T-cell (primary cell): ENCODE measurements at places on chromosomes 3 and 15.

DNA sequence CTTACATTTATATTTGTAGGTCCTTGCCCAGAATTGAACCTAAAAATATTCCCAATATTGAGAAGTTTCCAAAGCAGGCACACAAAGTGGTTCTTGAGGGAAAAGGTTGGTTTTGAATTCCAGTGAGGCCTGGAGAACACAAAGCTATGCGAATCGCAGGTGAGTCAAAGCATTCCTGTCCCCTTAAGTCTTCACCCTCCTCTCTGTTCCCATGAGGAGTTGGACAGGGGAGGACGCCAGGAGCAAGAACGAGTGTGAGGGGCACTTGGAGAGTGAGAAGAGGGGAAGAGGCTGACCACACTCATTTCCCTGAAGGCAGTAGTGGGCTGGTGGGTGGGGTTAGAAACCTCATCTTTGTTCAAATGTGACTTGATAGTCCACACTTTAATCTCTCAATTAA lies 185.8 kb upstream of the EOMES start:
- DNase-seq: no peak

DNA sequence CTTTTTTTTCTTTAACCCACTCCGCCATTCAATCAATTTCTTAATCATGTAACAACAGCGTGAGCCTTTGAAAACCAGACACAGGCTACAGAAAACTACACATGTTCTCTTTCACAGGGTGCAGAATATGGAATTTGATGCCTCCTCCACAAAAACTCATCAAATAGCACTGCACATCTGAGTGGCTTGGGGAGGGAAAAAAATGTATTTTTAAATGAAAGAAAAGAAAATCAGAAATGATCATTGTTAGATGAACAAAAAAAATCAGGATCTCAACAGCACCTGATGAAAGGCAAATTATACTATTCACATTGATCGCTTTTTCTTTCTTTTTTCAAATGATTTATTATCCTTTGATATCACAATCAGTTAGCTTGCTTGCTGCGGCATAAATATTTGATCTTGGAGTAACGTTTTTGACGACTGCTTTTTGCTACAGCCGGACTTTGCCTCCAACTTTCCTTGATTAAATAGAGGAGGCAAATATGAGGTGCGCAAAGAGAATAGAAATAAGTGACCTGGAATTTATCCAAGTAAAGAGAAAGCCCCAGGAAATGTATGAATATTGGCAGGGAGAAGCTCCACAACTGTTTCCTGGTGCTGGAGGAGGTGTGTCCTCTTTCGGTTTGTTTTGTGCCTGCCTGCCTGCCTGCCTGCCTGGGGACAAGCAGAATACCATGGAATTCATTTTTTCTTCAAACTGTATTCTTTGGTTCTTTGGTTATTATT lies 63.1 kb downstream of the EDEM1 start:
- DNase-seq: no peak

DNA sequence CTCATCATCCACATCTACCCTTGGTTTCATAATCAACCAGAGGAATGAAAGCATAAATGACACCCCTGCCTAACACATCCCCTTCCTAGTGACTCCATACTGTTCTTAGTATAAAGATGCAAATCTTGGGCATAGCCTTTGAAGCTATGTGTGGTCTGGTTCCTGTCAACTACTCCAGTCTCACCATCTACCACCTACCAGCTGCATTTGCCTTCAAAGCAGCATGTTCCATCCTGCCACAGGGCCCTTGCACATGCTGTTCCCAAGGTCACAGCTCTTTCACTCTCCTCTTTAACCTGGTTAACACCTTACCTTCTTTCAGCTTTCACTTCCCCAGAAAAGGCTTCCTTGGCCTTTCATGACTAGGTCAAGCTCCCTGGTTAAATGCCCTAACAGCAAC lies 62.3 kb upstream of the ARHGEF3 start:
- no peak for DNase-seq

DNA sequence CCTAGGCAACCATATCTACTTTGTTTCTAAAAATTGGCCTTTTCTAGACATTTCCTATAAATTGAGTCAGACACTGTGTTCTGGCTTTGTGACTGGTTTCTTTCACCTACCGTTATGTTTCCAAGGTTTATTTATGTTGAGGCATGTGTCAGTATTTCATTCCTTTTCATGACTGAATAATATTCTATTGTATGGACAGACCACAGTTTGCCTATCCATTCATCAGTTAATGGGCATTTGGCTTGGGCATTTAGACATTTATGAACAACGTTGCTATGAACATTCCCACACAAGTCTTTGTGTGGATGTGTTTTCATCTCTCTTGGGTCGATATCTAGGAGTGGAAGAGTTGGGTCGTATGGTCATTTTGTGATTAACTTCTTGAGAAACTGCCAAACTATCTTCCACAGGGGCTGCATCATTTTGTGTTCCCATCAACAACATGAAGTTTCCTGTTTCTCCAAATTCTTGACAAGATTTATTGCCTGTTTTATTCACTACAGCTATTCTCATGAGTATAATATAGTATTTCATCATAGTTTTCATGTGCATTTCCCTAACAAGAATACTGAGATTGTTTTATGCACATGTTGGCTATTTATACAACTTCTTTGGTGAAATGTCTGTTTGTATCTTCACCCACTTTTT lies 3.5 kb upstream of the EFCC1 start:
- DNase-seq: no peak

DNA sequence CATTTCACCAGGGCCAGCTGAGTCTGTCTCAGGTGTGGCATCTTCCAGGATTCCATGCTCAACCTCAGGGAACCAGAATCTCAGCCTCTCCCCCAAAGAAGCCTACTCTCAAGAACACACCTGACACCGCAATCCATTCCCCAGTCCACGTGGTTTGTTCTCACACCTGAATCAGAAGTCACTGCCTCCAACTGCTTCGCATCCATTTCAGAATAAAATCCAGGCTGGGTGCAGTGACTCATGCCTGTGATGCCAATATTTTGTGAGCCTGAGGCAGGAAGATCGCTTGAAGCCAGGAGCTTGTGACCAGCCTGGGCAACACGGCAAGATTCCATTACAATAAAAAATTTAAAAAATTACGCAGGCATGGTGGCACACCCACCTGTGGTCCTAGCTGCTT lies 212.2 kb downstream of the FOXP1 start:
- DNase-seq: no peak

DNA sequence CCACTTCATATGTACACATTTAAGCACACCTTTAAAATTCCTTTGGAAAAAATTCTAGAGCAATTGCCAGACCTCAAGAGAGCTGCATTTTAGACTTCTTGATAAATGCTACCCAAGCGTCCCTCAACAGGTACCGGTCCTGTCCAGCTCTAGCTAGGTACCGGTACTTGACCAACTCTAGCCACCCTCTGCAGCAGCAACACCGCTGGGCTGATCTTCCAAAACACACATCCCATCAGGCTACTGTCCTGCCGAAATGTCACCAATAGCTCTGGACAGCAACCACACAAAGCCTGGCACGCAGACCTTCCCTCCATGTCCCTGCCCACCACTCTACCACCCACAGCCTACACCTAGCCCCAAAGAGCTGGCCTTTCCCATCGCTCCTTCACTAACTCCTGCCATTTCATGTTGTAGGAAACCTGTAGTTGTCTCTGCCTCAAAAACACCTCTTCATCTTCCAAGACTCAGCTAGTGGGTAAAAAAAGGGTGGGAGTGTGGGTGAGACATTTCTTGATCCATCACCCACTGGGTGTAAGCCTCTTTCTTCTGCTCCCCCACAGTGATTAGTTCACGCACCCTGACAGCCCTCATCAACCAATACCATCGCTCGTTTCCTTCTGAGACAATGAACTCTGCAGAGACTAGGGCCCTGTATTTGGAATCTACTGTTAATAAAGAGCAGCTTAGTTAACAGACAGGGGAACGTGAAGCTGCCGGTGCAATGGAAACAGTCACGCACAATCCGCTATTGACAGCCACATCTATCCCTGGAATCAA lies 6.8 kb downstream of the CHSY1 start:
- no peak for DNase-seq

DNA sequence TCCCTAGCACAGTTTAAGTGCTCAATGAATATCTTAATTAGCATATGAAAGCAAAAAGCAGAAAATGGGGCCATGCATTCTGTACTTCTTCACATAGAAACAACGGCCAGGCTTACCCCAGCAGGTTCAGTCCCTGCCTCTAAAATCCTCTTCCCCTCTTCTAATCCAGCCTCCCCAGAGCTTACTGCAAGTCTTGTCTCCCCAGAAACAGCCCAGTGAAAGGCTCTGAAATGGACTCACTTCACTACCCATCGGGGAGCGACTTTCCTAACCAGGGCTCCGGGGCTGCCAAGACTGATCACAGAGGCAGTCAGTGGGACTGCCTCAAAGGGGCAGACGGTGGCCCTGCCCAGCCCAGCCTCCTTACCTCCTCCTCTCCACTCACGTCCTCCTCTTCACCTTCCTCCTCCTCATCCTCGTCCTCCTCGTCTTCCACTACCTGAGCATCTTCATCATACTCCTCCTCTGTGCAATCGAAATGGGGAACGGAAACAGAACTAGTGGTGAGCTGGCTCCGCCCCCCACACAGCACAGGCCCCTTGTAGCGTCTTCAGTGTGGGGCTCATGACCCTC lies 38.0 kb downstream of the ANP32A start:
- no peak for DNase-seq

DNA sequence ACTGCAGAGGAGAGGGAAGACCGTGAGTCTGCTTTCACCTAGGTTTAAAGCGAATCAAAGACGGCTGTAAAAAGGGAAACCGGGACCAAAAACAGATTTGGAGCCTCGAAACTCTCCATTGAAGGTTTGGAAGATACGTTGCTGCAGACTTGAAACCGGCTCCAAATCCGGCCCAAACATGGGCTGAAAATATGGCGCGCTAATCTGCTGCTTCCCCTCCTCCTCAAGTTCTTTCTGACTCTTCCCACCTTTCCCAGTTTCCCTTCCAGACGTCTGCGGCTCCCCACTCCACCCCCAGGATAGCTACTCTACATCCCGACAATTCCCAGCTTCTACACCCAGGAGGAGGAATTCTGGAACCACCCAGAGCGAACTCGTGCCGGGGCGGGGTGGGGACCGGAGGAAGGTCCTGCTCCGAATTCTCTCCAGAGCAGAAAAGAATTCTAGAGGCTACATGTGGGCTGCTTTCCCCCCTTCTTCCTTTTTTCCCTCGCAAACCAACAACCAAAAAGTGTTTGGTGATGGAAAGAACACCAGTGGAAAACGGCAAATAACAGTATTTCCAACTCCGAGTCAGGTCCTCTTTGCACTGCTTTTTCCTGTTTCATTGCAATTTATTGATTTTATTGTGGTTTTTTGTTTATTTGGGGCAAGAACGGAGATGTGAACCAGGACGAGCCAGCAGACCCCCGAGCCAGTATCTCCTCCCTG lies 8.5 kb downstream of the EOMES start:
- no peak for DNase-seq

- no peak for DNase-seq
These were observed 220.6 kb downstream of the SLCO3A1 start for GRCh38 chr15:92074101-92074500.

DNA sequence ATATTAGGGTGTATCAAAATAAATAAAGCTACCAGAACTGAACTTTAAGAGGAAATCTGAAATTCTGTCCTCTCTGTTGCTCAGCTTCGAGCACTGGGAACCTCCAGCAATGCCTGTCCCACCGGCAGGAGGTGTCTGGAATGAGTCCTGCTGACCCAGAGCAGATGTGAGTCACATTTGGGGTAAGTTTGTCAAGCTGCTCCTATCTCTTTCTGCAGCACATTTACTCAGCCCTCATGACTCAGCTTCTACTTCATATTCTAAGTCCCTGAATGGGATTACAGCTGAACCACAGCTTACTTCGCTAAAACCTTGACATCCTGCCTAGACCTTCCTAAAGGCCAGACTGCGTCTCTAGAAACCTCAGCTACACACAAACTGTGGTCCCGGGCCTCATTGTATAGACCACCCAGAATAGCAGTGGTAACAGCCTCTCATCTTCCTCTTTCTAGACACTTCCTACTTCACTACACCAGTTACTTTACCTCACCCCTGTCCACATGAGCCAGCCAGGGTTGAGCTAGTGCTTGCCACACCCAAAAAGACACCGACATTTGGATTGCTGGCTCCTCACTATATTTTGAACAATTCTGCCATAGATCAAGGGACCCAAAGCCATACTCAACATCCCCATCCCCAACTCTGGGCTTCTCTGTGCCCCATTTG lies 109.6 kb upstream of the TMCO5A start:
- no peak for DNase-seq

DNA sequence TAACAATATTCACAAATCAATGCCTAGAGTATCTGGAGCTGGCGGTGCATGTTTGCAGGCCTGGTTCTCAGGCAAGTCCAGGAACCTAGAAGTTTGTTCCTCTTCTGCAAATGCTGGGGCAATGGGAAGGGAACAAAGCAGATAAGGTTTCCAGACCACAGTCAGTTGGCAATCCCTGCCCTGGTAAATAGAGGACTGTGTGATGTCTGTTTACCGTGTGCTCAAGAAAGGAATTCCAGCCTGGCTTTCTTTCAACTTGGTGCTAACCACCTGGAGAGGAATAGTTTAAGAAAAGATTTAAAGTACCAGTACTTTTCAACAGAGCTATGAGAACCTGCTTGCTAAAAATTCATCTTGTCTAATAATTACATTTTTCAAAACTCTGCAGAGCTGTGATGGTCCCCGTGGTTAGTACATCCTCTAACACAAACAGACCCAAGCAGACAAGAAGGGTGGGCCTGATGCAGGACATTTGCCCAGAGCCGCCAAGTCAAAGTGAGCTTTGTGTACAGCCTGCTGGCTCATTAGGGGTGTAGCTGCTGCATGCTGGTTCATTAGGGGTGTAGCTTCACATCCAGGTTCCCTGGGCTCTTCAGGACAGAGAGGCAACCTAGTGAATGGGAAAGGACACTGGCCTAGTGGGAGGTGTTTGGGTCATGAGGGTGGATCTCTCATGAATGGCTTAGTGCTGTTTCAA lies 220.5 kb downstream of the SQOR start:
- no peak for DNase-seq

- DNase-seq: no peak
These were observed 4.3 kb upstream of the EIF3J start for GRCh38 chr15:44532689-44533088.

DNA sequence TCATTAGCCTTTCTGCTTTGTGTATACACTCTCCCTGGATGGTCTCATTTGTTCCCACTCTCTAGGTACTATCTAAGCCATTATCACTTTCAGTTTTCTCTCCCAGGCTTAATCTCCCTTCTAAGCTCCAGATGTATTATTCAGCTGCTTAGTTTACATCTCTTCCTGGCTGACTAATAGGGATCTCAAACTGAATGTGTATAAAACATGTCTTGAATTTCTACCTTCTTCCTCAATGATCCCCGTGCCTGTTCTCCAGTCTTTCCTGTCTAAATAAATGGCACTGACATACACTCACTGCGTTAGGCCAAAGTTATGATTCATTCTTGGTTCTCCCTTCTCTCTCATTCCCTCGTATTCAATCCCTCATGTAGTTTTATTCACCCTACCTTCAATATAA lies 127.3 kb downstream of the NR2F2 start:
- DNase-seq: no peak

DNA sequence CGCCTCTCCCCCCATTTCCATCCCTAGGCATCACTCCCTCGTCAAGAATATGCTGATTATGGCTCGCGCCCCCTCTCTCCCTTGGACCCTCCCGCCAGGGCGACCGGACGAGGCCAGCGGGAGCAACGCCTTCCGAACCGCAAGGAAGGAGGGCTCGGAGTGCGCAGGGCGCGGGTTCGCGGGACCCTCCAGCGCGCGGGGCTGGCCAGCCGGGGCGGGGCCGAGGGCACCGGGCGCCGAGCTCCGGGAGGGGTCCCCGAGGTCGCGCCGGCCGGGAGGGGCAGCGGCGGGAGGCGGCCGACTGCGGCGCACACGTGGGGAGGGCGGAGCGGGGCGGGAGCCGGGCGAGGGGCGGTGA lies 483 bp downstream of the EHD4 start:
- no peak for DNase-seq
